ENCODE measurements at places on chromosomes 11 and 22.

- DNase-seq: no peak
Measured at GRCh38 chr22:42873356-42873755, 16.3 kb upstream of the ARFGAP3 start.

- no peak for DNase-seq
Measured at GRCh38 chr11:128465946-128466705, 121.2 kb downstream of the ETS1 start.

GRCh38 chr11:128260398-128260797 lies 327.0 kb downstream of the ETS1 start:
- no peak for DNase-seq

- peak; percentile 58 for DNase-seq
Measured at GRCh38 chr11:65488273-65489034, 10.4 kb upstream of the MALAT1 start.

DNA sequence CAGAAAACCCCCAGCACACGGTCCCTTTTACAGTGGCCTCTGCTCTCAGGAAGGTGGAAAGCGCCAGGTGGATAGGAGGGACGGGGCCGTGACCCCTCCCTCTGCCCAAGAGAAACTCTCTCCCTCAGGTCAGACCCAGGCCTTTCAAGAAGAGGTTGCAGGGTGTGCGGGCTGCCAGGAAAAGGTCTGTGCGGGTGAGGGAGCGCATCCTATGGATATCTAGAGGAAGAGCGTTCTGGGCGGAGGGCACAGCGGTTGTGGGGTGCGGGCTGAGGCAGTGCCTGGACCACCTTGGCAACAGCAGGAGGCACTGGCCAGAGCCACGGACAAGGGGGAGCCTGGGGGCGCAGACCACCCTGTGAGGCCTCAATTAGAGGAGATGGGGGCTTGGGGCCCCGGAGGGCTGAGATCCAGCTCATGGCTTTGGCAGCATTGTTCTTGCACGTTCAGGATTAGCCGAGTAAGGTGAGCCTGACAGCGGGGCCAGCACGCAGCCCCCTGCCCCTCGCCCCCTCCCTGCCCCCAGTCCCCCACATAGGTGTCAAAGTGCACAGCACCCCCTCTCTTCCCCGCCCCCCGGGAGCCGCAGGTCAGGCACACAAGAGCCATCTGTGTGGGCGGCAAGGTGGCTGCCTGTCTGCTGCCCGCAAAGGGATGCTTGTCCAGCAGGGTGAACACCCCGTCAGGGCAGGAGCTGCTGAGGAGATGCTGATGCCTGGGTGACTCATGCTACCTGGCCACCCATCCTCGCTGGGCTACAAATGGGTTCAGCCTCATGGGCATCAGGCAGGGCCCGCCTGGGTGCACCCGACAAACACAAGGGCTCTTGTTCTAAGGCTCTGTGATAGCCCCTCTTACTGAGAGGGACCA lies 92.8 kb upstream of the KCNQ1OT1 start:
- DNase-seq: no peak

GRCh38 chr11:70584498-70585235 lies 186.3 kb downstream of the CTTN start:
- DNase-seq: no peak

DNA sequence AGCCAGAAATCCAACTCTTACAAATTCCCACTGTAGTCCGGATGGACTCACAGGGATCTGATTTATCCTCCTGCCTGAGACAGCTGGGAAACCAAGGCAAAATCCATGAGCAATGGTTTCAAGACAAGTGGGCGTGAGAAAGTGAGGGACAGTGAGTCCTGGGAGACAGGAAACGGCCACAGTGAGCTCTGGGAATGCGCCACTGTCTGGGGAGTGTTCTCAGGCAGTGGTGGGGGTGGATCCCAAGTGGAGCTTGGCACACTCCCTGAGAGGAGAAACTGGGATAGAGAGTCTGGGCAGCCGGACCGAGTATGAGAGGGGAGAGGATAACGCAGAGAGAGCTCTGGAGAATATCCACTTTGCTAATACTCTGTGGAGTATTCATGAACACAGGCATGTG lies 9.8 kb downstream of the IL17REL start:
- no peak for DNase-seq

DNA sequence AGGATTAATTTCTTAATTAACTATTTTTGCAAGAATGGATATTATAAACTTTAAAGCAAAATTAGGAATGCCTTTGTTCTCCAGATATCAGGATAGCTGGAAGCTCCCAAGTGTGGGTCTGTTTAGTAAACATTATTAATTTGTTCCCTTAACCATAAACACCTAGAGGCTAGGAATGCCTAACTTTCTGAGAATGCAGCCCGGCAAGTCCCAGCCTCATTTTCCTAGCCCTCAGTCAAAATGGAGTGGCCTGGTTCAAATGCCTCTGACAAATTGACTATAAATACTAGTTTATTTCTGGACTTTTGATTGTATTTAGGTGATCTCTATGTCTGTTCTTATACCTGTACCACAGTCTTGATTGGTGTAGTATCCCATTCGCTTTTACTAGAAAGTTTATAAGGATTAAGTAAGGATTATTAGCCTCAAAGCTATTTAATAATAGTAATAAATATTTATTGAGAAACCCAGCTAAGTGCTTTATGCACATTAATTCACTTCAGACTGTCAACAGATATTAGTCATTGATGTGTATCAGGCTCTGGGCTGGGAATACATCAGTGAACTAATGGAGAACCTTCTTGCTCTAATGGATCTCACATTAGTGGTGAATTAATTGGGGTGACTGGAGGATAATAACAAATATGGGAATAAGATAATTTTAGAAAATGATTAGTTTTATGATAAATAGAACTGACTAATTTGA lies 25.8 kb downstream of the PPME1 start:
- DNase-seq: no peak

DNA sequence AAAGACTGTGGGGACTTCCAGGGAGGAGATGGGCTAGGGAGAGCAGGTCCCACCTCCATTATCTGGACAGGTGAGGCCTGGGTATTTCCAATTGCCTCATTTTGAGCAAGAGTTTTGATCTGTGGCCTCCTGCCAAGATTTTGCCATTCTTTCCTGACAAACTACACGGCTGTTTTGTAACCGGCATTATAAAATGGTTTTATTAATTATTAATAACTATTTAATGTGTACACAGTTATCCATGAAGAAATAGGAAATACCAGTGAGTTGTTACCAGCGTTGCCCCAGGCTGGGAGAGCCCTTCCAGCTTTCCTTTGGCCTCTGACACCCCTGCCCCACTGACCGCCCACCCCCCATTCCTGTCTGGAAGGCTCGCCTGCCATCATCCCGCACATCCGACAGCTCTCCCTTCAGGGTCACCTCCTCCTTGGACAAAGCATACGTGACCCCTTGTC lies 14.9 kb upstream of the SEC14L3 start:
- DNase-seq: no peak

- no peak for DNase-seq
Measured at GRCh38 chr11:106369224-106369623, 291.8 kb downstream of the AASDHPPT start.

GRCh38 chr11:60994541-60995080 lies 23.1 kb downstream of the CD6 start:
- no peak for DNase-seq

DNA sequence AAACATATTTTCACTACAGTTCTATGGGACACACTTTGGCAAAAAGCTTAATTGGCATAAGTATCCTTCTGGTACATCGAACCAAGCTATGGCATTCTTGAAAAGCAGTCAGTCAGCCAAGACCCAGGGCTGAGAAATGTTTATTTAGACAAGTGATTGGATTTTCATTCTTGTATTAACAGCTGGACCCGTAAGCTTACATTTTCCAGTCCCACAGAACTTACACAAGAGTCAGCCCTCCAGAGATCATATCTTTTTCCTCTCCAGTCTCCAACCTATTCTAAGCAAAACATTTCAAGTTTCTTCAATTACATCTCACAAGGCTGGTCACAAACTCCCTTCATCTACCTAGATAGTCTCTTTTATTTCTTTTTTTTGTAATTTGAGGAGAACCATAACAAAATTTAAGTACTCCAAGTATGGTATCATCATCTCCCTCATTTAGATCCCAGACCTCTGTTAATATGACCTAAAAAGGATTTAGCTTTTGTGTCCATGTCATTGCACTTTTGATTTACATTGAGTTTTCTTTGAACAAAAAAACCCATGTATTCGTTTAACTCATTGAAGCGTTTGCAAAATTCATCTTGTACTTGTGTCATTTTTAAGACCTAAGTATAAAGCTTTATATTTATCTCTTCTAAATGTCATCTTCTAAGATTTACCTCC lies 67.9 kb upstream of the GRK3 start:
- no peak for DNase-seq

DNA sequence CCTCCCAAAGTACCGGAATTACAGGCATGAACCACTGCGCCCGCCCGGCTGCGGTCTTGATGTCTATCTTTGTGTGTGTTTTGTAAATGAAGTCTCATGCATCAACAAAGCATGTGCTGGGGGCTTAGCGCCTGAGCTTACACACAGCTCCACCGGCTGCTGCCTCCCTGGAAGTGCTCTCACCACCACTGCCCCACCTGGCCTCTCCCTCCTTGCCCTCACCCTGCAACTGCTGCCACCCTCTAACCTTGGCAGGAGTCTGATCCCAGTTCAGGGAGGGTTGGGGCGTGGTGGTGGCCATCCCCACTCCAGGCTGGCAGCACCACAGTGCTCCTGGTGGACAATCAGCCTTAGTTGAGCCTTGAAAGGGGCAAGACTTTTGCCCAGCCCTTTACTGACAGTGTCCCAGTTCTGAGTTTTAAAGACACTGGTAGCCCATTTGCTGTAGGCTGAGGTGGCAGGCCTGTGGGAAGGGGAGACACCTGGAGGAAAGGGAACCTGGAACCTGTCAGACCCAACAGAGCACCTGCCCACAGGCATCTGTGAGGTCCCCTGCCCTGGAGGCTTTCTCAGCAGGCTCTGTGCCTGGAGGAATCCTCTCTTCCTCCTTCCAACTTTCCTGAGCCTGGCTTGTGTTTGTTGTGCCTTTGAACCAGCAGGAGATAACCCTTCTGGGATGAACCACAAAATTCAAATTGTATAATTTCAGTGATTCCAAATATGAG lies 42.4 kb upstream of the WEE1 start:
- no peak for DNase-seq

- DNase-seq: no peak
Measured at GRCh38 chr11:70916351-70916750, 336.0 kb downstream of the SHANK2 start.

GRCh38 chr22:28728002-28728401 lies 13.6 kb downstream of the CHEK2 start:
- no peak for DNase-seq

DNA sequence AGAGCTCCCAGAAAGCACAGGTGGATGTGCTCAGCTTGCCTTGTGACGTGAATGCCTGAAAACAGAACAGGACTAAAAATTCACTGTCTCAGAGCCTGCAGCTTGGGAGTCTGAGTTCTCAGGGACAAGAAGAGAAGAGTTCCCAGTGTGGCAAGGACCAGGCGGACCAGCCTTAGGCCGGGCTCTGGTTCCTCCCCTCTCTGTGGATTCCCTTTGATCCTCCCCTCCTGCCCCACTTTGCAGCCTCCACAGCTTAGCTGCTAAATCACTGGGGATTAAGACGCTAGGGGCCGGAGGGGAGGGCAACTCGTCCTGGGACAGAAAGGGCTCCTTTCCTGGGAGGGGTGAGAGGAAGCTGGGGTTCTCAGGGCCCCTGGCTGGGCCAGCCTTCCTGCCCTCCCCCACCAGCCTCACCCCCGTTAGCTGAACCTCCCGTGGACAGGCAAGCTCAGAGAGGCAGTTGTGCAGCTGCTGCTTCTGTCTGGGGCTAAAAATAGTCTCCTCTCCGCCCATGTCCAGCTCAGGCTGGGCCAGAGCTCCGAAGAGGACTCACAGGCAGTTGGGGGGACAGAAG lies 29.9 kb upstream of the JAM3 start:
- no peak for DNase-seq

DNA sequence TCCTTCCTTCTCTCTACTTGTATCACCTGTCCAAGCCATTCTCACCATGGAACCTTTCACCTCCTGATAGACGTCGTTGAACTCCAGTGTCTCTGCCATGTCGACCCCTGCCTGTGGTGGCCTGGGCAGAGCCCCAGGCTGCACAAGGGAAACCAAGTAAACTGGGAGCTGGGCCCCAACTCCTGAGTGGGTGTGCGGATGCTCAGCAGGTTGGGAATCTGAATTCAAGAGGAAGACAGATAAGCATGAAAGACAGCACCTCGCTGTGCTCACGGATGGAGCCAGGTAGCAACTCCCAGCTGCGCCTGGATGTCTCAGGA lies 709 bp downstream of the SSRP1 start:
- DNase-seq: no peak

DNA sequence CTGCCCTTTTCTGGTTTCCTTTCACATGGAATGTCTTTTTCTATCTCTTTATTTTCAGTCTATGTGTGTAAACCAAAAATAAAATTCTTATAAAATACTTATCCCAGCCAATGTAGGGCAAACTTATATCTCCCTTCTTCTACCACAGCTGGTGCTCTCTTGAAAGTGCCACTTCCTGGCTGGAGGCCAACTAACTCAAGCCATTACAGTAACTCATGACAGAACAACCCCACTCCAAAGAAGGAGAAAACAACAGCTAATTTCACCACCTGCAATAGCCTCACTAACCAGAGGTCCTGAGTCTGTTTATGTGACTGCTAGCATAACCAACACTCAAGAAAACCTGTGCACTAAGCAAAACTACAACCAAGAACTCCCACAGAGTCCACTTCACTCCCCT lies 74.9 kb upstream of the DBX1 start:
- DNase-seq: no peak

DNA sequence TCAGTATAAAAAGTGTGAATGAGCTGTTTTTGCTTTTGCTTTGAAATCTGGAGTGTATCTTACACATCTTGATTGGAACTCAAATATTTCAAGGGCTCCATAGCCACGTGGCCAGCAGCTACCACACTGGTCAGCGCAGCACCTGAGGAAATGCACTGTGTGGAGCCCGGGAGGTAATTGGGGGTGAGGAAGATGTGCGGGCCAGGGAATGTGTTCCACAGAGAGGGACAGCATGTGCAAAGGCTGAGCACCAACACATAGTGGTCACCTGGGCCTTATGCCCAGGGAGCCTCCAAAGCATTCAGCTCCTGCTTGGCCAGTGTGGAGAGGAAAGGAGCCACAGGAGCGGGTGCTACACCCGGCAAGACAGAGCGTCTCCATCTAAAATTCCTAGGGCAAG lies 20.8 kb downstream of the RELT start:
- DNase-seq: no peak

- DNase-seq: peak; percentile 80
Measured at GRCh38 chr11:64675450-64676260, 47.3 kb downstream of the NRXN2 start.

- DNase-seq: no peak
Measured at GRCh38 chr22:24706054-24706453, 68.5 kb downstream of the PIWIL3 start.

- no peak for DNase-seq
Measured at GRCh38 chr22:44460691-44461375, 37.2 kb downstream of the RTL6 start.

GRCh38 chr11:106632283-106632682 lies 386.0 kb downstream of the GUCY1A2 start:
- no peak for DNase-seq

GRCh38 chr11:76824083-76824939 lies 36.4 kb upstream of the ACER3 start:
- DNase-seq: no peak

GRCh38 chr11:47156951-47157350 lies 19.7 kb downstream of the ARFGAP2 start:
- no peak for DNase-seq
